ENCODE measurements at places on chromosomes 2 and 18. TPM values are rescaled to one million over a fixed set of nuclear protein-coding genes. Genes with fewer than 3 reads are reported as not detected.

DNA sequence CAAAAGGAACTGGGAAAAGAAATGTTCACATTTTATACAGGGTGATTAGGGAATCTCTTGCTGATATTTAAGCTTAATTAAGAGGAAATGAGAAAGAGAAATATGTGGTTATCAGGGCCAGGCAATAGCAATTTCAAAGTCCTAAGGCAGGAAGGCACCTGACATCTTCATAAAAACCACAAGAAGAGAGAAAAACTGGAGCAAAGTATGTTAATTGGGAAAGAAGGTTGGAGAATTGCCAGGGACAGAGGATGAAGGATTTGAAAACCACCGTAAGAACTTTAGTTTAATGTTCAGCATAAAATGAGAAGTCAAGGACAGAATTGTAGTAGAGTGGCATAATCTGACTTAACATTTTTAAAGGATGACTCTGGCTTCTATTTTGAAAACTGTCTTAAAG is 691.8 kb upstream of the NRXN1 start:
- no peak for DNase-seq

GRCh38 chr18:54881229-54881768 is 53.0 kb downstream of the RAB27B start:
- no peak for DNase-seq

DNA sequence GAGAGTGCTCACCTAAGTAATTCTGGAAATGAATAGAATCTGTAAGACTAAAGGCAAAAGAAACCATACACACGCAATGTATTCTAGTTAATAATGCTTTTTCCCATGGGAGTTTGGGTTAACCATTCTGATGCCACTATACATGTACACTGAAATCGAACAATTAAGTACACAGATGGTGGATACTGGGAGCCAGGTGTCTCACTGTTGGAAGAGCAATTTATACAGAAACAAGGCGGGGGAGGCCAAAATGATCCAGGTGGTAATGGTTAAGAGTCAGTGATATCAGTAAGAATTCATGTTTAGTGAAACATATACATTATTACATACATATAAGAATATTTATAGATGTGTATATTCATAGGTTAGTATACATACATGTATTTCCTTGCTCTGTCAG is 67.2 kb downstream of the TMEM131 start:
- DNase-seq, result no peak

GRCh38 chr2:170396799-170397459 is 219.0 kb downstream of the MYO3B start:
- no peak for DNase-seq

- no peak for DNase-seq
Observed at GRCh38 chr18:76837071-76837470, 14.7 kb downstream of the ZNF236 start.

GRCh38 chr2:64525317-64525613 is 1.1 kb downstream of the AFTPH start:
- DNase-seq, result peak; percentile 9

- DNase-seq, result no peak
Observed at GRCh38 chr2:240785424-240786335, 34.3 kb downstream of the KIF1A start.

GRCh38 chr18:58098706-58099105 is 54.7 kb downstream of the NEDD4L start:
- no peak for DNase-seq

- no peak for DNase-seq
Observed at GRCh38 chr2:186645999-186646398, 47.9 kb upstream of the FAM171B start.

DNA sequence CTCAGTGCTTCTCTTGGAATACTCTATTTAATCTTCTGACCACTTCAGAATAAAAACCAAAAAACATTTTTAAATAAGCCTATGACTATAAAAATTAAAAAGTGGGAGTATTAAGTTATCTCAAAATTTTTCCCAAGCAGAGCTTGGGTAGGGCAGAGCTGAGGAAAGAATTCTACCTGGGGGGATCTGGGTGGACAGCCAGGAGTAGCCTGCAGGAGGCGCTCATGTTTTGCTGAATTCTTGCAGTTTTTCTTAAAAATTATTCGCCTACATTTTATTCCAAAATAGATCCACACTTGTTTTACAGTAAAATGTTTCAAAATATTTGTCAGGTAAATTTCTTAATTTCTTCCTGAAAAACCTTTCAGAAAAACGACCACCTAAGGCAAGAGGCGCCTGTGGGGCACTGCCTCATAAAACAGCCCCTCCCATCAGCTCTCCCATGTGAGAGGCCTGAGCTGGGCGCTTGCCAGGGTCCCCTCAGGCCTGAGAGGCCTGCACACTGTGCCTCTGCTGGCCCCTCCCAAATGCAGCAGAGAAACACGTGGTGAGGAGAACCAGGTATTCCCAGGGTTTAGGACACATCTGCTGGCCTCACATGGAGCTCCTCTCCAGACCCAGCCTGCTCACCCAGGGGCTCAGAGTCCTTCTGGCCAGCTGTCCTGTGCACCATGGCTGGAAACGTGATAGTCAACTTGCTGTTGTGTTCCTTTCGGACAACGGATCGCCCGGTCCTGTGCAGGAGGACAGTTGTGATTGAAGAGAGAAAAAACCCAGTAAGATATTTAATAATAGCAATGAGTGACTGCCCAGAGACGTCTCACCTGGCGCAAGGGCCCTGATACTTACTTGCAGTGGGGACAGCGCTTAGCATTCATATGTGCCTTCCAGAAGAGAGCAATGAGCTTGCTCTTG is 17.5 kb downstream of the POLR1A start:
- no peak for DNase-seq

- peak; percentile 38 for DNase-seq
Observed at GRCh38 chr2:167292430-167293171, 404.3 kb downstream of the XIRP2 start.

- no peak for DNase-seq
Observed at GRCh38 chr2:9838391-9838790, 4.9 kb upstream of the TAF1B start.

The GREB1L gene
- total RNA-seq, result not detected

All from CD4-positive, alpha-beta memory T cell (primary cell).